ENCODE measurements at places on chromosomes 4 and X. TPM values are rescaled to one million over a fixed set of nuclear protein-coding genes. Genes with fewer than 3 reads are reported as not detected.

Gene GPRASP2
- 5.0 TPM for total RNA-seq

Gene TDO2
- total RNA-seq = 0.38 TPM

Gene SMPX
- not detected for total RNA-seq

Gene ERAS
- total RNA-seq = not detected

Gene JADE3
- 12.4 TPM for total RNA-seq

Gene TGIF2LX
- total RNA-seq = not detected

Gene FAM47E
- 0.32 TPM for total RNA-seq

Gene HSFX4
- not detected for total RNA-seq

Gene LNX1
- 0.03 TPM for total RNA-seq

Gene REELD1
- total RNA-seq = not detected

Gene LRRC66
- 0.12 TPM for total RNA-seq

Gene CTAG2
- total RNA-seq = not detected

Gene TLR10
- total RNA-seq = not detected

Gene SPATA18
- 3.8 TPM for total RNA-seq

Gene UGT2B11
- total RNA-seq = 0.21 TPM

Gene BEX1
- not detected for total RNA-seq

Gene CMC4
- 16.7 TPM for total RNA-seq

Gene CLIC2
- not detected for total RNA-seq

Gene S100P
- 67.3 TPM for total RNA-seq

Gene HMX1
- not detected for total RNA-seq

Gene MAGEE1
- total RNA-seq = 4.0 TPM

Gene MAGEA4
- total RNA-seq = not detected

Measured in A549 treated with GW870086 at 1 μM for 4 hours (cell line).